ENCODE measurements at places on chromosomes 13 and 19. TPM values are rescaled to one million over a fixed set of nuclear protein-coding genes. Genes with fewer than 3 reads are reported as not detected.

CCDC8 gene
- total RNA-seq = 1.1 TPM

FCHO1 gene
- 9.2 TPM for total RNA-seq

CGB3 gene
- not detected for total RNA-seq

IGFL1 gene
- not detected for total RNA-seq

KLK15 gene
- 3.6 TPM for total RNA-seq

MBD3L2 gene
- total RNA-seq = not detected

SBK3 gene
- total RNA-seq = not detected

ACP7 gene
- total RNA-seq = not detected

LILRA6 gene
- total RNA-seq = 2.3 TPM
